Peyer's patch (tissue), 4 donors: ENCODE measurements at places on chromosomes 1 and 21.
A peak's percentile ranks its signal among the peaks of the same experiment; 100 is the strongest.

- no peaks in the 10 kb centered on the region for H3K4me1 ChIP-seq
- no peaks in the 10 kb centered on the region for H3K36me3 ChIP-seq
- no peak for DNase-seq
- no peak overlapping the region for H3K27ac ChIP-seq
Observed at GRCh38 chr1:195748969-195749368, 859.3 kb downstream of the KCNT2 start.

- H3K4me3 ChIP-seq = no peak overlapping the region
- H3K36me3 ChIP-seq = no peaks in the 10 kb centered on the region
- no peaks in the 10 kb centered on the region for H3K27me3 ChIP-seq
- H3K4me1 ChIP-seq = no peaks in the 10 kb centered on the region
- DNase-seq = no peak
Observed at GRCh38 chr1:168759077-168759476, 30.1 kb upstream of the DPT start.

DNA sequence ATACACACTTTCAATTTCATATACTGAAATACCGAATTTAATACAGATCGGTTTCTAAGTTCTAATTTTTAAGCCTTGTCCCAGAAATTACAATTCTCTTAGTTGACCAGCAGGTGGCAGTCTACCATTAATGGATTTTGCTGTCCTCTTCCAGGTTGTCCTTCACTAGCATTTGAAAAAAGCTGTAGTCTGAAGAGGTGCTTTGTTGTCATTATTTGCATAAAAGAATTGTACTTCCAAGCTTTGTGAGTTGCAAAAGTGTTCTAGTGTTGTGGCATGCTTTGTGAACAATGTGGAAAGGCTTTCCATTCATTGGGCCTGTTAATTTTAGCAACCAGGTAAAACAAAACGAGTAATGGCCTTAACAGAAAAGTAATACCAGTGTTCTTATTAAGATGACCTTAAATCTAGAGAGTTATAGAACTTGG lies 193.6 kb downstream of the RPS6KC1 start:
- H3K27ac ChIP-seq = no peak overlapping the region
- H3K27me3 ChIP-seq = no peaks in the 10 kb centered on the region
- no peak for DNase-seq
- no peak overlapping the region for H3K4me3 ChIP-seq
- H3K4me1 ChIP-seq = no peaks in the 10 kb centered on the region

DNA sequence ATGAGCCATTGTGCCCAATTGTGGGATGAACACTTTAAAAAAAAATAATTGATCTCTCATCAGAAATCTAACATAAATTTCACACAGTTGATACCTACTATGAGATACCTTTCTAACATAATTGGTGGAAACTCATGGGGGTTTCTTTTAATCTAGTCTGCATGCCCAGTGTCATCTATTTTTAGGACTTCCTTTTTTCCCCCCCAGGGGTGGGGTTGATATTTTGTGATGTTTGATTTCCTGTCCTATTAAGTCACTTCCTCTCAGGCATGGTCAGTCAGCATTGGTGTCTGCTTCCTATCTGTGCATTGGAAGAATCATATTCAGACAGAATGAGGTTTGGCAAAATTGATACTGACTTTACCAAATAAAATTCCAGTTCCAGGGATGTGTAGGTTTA lies 21.5 kb downstream of the NFYC start:
- H3K4me1 ChIP-seq = no peaks in the 10 kb centered on the region
- H3K27me3 ChIP-seq = no peaks in the 10 kb centered on the region
- no peaks in the 10 kb centered on the region for H3K36me3 ChIP-seq
- H3K27ac ChIP-seq = peak overlapping the region; percentile 51
- DNase-seq = no peak

GRCh38 chr1:182617014-182617429 lies 12.8 kb upstream of the RGS16 start:
- DNase-seq = no peak
- no peak overlapping the region for H3K4me3 ChIP-seq
- no peaks in the 10 kb centered on the region for H3K27me3 ChIP-seq
- peaks cover 30% of the 10 kb centered on the region for H3K4me1 ChIP-seq
- no peak overlapping the region for H3K27ac ChIP-seq

GRCh38 chr21:14989359-14989758 lies 75.4 kb downstream of the NRIP1 start:
- no peak overlapping the region for H3K27ac ChIP-seq
- no peaks in the 10 kb centered on the region for H3K27me3 ChIP-seq
- H3K4me3 ChIP-seq = no peak overlapping the region
- no peaks in the 10 kb centered on the region for H3K36me3 ChIP-seq

DNA sequence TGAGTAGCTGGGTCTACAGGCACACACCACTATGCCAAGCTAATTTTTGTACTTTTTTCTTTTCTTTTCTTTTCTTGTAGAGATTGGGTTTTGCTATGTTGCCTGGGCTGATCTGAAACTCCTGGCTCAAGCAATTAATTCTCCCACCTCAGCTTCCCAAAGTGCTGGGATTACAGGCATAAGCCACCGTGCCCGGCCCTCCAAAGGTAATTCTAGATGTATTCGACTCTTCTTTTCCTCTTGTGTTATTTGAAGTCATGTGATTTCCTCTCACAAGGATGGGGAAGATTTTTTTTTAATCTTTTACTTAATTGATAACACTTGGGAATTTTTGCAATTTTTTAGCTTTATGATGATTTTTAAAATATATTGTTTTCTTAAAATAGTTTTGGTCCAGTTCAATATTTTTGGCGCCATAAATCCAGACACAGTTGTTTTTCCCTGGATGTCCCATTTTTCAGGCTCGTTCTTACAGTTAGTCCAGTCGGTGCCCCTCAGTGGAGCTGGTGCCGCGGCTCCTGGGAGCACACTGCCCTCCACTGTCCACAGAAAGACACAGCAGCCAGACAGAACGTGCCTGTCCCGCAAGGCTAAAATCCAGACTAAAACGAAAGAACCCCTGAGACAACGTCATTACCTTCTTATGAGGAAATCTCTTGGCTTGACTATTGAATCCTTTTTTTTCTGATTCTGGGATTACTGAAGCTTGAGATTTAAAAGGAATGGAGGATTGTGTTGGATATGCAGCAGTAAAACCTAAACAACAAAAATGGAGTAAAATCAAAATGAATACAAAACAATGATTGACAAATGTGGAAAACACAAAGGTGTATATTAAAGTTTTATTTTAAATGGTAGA lies 22.4 kb downstream of the STPG1 start:
- peak overlapping the region; percentile 81 for H3K27ac ChIP-seq
- peak; percentile 73 for DNase-seq
- H3K4me1 ChIP-seq = no peaks in the 10 kb centered on the region
- H3K4me3 ChIP-seq = peak overlapping the region; percentile 11
- H3K36me3 ChIP-seq = no peaks in the 10 kb centered on the region
- no peaks in the 10 kb centered on the region for H3K27me3 ChIP-seq

GRCh38 chr1:56491441-56491840 lies 87.9 kb downstream of the PLPP3 start:
- H3K27ac ChIP-seq = no peak overlapping the region
- no peaks in the 10 kb centered on the region for H3K4me1 ChIP-seq
- no peak overlapping the region for H3K4me3 ChIP-seq

DNA sequence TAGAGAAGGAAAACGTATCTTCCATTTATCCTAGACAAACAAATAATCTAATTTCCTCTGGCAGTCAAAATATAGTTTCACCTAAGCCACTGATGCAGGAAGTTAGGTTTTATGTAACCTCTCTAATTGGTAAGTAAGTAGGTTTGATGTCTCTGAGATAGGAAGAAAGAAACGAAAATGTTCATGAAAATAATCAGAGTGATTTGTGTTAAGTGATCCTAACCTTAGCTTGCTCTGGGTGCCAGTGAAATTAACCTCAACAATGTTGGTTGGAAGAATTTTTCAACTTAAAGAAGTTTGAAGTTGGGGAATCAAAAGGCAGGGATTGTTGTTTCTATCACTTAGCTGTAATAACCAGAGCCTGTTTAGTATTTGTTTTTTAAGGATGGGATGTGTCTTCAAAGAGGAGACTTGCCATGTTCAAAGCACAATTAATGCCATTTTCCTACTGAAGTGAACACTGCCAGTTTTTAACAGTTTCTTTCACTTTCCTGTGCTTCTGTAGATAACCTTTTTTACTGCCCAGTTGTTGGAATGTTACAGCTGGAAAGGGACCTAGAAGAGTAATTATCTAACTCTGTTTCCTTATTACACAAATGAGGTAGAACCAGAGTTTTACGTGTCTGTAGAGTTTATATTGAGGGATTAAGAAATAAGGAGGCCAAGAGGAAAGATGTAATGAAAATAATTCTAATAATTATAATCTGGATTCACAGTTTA lies 18.4 kb downstream of the HIPK1 start:
- H3K4me1 ChIP-seq = no peaks in the 10 kb centered on the region
- DNase-seq = no peak
- no peaks in the 10 kb centered on the region for H3K27me3 ChIP-seq
- H3K4me3 ChIP-seq = no peak overlapping the region
